Substantia nigra (tissue), 51 donors: ENCODE measurements at places on chromosomes 1 and 21.
A peak's percentile ranks its signal among the peaks of the same experiment; 100 is the strongest.

DNA sequence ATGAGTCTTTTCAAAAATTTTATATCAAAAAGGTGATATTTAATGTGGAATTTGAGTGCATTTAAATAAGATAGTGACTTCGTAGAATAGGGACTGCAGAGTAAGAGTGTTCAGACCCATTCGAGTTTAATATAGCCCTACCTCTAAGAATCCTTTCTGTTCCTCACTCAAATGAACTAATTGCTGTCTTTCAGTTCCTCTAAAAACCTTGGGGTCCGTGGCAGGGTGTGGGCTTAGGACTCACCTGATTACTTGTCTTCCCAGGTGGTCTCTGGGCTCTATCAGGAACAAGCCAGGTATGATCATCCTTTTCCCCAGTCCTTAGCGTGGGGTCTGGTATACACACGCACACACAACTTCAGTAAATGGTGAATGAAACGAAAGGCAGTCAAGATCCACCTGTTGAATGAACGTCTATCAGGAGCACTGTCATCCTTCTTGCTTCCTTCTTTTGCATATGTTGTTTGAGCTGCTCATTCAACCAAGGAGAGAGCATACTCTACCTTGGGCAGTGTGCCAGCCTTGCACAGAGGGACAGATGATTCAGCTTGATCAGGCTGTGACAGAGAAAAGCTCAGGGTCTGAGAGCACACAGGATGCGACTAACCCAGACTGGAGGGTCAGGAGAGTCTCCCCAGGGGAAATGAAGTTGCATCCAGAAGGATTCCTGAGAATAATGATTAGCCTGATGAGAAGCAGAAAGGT lies 1.2 kb upstream of the RNF11 start:
- peak; percentile 41 for DNase-seq

- no peak for DNase-seq
These were observed 30.6 kb downstream of the C2CD2 start for GRCh38 chr21:41923186-41923585.

DNA sequence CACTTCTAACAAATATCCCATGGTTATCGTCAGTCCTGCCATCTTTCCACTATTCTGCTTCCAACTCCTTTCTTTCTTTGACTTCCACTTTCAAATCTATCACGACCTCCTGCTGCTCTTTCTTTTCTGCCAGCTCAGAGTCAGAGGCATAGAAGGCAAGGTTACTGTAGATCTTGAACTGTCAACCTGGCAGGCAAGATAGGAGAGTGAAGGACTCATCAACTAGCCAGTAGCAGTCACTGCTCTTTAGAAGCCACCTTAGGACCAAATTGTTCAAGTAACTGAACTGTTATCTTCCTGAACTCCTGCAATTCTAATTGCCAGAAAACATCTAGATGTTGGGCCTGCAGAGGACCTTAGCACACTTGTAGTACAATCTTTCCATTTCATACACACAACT lies 13.1 kb upstream of the FCER1A start:
- no peak for DNase-seq

DNA sequence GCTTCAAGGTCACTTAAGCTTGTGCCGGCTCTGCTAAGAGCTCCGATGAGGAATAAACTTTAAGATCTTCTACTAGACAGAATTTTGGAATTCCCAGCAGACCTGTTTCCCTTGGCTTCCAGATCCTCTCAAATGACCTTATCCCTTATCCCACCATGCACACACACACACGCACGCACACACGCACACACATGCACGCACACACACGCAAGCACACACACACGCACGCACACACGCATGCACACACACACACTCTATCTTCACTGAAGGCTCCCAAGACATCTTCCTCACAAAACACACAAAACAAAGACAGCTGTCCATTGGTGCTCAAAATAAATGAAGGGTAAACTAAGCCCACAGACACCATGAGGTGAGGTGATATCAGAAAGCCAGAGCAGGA lies 659.9 kb downstream of the KIF26B start:
- no peak for DNase-seq

DNA sequence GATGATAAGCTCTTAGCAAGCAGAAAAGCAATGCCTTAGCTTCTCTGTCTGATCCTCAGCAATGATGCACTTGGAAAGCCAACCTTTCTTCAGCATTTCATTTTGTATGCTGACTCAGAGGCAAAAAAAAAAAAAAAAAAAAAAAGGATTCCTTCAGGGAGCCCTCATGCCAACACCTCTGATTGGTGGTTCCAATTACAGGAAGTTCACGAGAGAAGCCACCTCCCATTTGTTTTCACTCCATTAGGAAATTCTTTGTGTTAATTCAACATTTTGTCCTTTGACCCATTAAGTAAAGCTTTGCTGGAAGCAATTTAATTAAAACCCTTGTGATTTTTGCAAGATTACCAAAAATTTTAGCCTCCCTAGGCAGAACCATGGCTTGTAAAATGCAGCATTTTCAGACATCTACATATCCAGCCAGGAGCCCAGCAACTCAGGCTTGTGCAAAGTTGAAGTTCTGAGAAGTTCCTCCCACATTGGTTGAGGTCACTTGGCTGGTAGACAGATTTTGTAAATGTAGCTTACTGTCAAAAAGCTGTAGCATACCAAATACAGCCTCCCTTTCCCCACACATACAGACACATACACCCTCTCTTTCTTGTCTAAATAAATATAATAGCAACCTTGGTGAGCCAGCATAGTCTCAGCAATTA lies 27.1 kb upstream of the VTCN1 start:
- no peak for DNase-seq

- no peak for DNase-seq
These were observed 15.8 kb upstream of the EVA1B start for GRCh38 chr1:36339215-36339614.

GRCh38 chr1:234918961-234919761 lies 209.5 kb downstream of the TOMM20 start:
- DNase-seq = no peak

- no peak for DNase-seq
These were observed 58.8 kb upstream of the C1orf115 start for GRCh38 chr1:220631238-220631815.

GRCh38 chr1:236868625-236869467 lies 73.8 kb downstream of the MTR start:
- no peak for DNase-seq

DNA sequence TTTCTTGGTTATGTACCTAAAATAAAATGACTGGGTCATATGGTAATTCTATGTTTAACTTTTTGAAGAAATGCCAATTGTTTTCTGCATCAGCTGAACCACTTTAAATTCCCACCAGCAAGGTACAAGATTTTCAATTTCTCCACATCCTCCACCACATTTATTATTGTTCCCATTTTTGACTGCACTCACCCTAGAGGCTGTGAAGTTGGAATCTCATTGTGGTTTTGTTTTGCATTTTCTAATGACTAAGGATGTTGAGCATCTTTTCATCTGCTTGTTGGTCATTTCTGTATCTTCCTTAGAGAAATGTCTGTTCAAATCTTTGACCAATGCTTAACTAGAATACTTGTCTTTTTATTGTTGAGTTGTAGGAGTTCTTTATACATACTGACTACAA lies 72.5 kb downstream of the ASTN1 start:
- DNase-seq = no peak

DNA sequence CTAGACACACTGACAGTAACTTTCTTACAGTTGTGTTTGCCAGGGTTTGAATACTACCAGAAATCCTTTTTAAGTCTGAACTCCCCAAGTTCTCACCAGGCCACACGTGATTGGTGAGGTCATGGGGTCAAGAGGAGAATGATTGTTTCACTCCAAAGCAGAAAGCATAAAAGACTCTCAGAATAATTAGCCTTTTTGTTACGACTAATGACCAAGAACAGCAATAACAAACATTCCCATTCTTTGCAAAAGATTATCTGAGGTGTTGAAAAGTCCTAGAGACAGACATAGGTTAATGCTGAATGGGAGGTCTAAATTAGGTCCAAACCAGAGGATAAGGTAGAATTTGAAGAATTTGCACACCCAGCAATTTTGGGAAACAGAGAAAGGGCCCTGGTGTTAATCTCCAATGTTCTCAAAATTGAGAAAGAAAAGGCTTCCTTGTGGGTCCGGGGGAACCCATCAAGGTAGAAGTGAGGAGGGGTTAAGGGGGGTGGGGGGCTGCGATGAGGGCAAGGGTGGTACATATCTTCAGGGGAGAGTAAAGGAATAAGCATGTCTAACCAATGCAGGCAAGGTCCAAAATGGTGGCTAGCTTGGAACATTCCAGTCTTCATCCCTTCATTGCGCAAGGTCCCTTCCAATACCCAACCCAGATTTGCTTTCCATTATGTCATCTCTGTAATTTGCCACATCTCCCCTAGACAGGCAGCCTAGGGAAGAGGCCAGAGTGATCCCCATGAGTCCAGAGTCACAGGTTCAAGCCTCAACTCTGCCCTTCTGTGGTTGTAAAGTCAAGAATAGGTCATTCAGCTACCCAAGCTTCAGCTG lies 74.6 kb upstream of the NFIA start:
- no peak for DNase-seq

GRCh38 chr1:207407655-207408260 lies 46.4 kb upstream of the CR2 start:
- no peak for DNase-seq

DNA sequence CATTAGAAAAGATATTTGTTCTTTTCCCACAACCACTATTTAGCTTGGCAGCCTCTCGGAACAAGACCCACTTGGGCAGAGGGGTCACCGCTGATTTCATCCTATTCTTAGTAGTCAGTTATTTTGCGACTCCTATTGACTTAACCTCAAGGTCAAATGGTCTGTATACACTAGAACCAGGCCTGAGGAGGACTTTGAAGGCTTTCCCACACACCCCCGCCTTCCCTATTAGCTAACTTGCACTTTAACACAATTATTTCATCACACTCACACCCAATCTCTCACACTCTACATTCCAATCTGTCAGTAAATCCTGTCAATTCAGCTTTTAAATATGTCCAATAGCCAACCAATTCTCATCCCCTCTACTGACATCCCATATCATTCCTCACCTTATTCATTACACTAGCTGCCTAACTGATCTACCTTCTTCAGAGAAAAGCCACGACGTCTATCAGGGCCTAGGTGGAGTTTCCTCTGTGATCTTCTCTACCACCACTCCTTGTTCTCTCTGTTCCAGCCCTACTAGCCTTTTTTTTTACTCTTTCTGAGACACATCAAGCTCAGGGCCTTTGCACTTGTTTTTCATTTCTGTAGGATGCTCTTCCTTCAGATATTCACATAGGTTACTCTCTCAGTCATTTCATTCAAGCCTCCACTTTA lies 1.0 kb upstream of the NIBAN1 start:
- no peak for DNase-seq

DNA sequence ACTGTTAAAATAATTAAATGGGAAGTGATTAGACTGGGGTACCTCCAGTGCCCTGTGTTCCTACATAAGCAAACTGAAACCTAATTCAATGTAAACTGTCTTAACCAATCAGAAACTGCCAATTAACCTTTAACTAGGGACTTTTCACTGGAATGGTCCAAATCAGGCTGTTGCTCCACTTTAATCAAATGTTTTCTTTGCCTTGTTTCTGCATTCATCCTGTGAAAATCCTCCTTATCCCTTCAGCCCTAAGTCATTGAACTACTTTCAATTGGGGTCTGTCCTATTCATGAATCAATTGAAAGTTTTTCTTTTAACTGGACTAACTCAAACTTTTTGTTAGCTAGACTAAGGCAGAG lies 5.1 kb upstream of the FUBP1 start:
- DNase-seq = no peak

GRCh38 chr21:43889069-43889468 lies 24.0 kb downstream of the AGPAT3 start:
- no peak for DNase-seq

- no peak for DNase-seq
These were observed 699 bp upstream of the NES start for GRCh38 chr1:156677616-156678596.

- no peak for DNase-seq
These were observed 5.0 kb downstream of the ALPL start for GRCh38 chr1:21514245-21514644.

DNA sequence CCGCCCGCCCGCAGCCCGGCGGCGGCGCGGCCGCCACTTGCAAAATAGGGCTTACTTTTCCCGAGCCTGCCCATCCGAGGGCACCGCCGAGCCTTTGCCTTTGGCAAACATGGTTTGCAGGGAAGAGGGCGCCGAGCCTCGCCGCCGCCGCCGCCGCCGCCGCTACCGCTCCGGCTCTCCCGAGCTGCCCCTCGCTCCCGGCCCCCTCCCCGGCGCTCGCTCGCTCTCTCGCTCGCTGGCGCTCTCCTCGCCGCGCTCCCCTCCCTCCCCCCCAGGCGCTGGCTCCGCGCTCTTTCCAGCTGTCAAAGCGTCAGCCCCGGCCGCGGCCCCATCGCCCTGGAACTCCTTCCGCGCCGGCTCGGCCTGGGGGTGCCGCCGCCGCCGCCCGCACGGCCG lies 298 bp downstream of the SSBP3 start:
- no peak for DNase-seq

DNA sequence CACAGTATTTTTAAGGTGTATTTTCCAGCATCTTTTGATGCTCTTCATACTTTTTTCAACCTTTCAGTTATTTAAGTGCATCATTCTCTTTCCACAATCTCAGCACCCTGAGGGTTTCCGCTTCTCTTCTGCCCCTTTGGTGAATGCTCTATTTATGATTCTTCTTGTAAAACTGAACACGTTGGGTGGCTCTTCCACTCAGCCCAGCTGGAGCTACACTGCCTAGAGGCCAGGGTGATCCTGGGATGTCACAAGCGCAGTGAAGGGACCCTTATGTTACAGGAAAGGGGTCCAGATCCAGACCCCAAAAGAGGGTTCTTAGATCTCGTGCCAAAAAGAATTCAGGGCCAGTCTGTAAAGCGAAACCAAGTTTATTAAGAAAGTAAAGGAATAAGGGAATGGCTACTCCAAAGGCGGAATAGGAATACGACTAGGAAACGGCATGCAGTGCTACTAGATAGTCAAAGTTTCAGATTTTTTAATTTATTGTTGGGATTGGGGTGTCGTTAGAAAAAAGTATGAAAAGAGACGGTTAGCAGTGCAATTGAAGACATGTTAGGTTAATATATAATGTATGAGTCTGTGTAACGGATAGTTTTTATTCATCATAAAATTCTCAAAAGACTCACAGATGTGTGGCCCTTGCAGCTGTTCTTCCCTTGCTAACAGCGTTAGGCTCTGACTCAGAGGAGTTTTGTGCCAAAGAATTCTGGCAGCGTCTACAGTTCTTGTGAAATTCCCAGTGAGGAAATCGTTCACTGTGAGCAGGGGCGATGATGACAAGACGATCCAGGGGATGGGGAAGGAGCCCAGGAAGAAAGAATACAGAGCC lies 14.4 kb upstream of the ERVH48-1 start:
- DNase-seq = no peak

DNA sequence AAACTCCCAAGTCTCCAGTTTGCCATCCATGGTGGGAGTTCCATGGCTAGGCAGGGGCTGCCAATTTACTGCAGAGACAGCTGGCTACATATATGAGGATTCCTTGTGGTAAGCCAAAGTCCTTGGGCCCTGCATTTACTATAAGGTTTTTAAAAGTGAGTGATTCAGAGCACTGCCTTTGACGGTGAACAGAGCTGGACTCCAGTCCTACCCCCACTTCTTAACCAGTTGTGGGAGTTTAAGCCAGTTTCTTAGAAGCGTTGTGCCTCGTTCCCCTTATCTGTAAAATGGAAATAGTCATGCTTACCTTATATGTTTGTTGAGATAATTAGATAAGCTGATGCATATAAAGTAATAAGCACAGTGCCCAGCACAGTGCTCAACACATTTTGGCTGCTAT lies 64.6 kb downstream of the LRIG2 start:
- DNase-seq = no peak
